ENCODE measurements at places on chromosomes 4 and X.

GRCh38 chr4:161252520-161253141 is 911.2 kb downstream of the FSTL5 start:
- peak; percentile 8 for DNase-seq

DNA sequence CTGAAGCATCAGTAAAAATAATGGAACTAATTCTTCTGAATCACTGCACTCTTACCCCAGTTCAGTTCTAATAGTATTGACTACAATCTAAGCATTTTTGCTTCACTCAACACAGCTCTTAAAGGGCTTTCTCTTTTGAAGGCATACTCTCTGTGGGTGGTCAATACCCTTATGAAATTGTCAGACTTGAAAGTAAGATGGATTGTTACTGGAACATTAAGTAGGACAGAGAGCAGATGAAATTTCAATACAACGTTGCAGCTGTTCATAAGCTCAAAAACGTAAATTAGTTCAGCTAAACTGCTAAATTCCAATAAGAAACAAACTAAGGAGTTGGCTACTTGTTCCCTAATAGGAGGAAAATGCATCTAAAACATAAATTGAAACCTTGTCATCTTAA is 352.3 kb upstream of the TENM3 start:
- DNase-seq: no peak

DNA sequence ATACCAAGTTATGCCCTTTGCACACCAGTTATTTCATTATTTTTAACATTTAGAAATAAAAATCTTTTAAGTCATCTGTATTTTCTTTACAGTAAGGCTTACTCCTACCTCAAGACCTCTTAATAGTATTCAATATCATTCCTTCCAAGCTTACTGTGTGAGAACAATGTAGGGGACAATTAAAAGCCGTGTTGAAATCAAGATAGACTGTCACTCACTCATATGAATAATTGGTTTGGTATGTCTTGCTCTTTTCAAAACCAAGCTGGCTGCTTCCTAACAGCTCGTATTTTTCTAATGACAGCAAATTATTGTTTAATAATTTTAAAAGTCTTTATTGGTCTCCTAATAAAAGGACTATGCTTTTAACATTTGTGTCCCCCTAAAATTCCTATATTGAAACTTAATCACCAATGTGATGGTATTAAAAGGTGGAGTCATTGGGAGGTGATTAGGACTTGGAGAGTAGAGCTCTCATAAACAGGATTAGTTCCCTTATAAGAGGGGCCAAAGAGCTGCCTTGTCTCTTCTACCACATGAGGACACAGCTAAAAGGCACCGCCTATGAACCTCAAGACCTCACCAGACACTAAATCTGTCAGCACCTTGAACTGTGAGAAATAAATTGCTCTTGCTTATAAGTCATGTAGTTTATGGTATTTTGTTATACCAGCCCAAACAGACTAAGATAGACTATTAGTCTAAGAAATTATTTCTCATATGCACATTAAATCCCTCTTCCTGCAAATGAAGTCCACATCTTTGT is 4.1 kb downstream of the ABCB7 start:
- no peak for DNase-seq

DNA sequence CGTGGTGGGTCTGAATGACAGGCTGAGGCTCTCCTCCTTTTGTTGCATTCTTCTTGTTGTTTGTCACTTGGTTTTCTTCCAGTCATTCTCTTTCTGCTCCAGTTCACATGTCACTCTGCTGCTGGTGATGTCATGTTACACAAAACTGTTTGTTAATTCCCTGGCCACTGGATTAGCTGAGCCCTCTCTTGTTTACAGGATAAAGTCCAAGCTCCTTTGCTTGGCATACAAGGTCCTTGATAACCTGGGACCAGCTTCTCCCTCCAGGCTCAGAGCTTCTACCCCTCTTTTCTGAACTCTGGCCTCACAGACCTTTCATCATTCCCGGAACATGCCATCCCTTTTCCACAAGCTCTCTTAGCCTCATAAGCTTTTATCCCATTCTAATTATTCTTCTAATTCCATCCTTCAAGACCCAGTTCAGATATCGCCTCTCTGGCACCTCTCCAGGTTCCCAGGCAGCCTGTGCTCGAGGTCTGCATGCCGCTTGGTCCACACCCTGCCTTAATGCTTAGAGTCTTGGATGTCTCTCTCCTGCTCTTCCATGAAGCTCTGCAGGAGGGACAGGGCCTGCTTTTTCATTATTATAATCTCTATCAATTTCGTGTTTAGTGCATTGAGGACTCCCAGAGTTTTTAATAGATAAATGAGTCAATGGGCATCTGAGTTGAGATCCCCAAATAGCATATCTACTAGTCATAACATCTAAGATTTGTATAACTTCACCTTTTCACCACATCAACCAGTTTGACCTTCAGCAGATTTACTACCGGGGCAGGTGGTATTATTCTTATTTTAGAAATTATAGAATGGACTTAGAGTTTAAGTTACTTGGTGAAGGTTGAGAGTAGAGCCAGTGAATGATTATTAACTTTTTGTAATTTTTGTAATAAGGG is 98.7 kb downstream of the TMEM131L start:
- DNase-seq: no peak

DNA sequence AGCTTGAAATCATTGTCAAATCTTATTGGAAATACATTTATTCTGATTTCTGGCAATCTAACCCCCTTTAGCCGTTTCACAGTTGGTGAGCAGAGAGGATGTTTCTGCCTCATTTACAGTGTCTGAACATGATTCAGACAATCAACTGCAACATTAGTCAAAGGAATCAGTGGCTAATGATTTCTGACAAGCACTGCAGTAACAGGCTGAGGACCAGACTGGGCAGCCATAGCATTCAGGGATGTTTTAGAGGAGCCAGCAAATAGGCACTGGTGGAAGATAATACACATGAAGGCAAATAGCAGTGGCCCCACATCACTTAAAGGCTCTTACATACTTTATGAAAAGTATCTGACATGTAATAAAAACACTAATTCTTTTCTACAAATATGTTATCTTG is 102.8 kb downstream of the TTC29 start:
- DNase-seq: no peak

DNA sequence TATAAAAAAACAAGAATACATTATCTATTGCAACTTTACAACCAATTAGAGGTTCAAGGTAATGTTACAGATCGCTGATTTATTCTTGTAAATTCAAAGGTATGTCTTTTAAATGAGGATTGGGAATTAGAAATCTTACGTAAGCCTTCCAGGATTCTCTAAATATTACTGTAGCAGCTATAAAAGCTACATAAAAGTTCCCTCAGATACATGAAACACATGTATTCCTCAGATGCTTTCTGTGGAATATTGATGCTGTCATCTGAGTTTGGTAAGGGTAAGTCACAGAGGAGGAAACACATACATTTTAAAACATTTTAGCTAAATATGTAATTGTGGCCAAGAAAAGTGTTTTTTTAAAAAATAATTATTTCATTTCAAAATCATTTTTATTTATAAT is 3.4 kb downstream of the AFP start:
- DNase-seq: no peak

GRCh38 chr4:138978028-138978585 is 37.5 kb upstream of the NOCT start:
- no peak for DNase-seq

- no peak for DNase-seq
These were observed 359.6 kb upstream of the PITX2 start for GRCh38 chr4:110982486-110982885.

- no peak for DNase-seq
These were observed 6.7 kb downstream of the SUV39H1 start for GRCh38 chrX:48703228-48703627.

- DNase-seq: no peak
These were observed 81.6 kb upstream of the TBC1D9 start for GRCh38 chr4:140837736-140838135.

DNA sequence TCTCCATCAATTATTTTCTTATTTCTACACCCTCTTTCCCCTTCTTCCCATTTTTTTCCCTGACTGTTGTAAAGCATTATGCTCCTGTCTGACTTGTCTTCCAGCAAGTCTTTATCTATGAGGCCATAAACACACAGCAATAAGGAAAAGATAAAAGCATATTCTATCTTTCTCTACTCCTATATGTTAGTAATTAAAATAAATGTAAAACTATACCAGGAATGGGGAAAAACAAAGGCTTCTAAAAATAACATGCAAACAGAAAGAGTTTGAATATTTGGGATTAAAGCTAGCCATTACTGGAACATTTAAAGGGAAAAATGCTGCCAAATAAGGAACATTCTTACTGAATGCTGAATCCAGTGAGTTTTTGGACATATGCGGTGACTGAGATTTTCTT is 471.7 kb upstream of the HS3ST1 start:
- no peak for DNase-seq

GRCh38 chr4:108185252-108185651 is 16.5 kb upstream of the LEF1 start:
- DNase-seq: no peak

- DNase-seq: no peak
These were observed 1306.6 kb upstream of the PABPC4L start for GRCh38 chr4:135508006-135508714.

- no peak for DNase-seq
These were observed 126.8 kb upstream of the MAMLD1 start for GRCh38 chrX:150236327-150236726.

DNA sequence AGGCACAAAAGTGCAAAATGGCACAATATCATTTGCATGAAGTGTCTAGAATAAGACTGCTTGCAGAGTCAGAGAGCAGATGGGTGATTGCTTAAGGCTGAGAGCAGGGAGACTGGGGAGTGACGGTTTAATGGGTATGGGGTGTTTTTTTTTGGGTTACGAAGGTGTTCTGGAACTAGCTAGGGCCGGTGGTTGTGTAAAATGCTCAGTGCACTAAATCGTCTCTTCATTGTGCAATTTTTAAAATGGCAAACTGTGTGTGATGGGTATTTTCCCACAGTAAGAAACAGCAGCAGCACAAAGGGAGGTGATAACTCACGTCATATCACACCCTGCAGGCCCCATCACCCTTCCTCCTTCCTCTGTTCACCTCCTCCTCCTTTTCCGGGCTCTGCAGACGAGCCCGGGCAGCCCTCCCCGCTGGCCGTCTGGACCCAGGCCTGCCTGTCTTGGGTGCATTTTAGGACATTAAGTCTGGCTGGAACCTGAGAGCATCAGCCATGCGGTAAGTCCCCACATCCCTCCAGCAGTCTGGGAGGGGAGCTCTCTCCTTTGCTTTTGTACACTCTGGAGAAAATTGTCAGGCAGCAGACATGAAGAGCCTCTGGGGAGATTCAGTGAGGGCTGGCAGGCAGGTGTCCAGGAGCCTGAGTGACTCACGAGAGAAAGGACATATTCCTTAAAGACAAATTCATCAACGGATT is 42.7 kb downstream of the ASMT start:
- DNase-seq: peak; percentile 92

DNA sequence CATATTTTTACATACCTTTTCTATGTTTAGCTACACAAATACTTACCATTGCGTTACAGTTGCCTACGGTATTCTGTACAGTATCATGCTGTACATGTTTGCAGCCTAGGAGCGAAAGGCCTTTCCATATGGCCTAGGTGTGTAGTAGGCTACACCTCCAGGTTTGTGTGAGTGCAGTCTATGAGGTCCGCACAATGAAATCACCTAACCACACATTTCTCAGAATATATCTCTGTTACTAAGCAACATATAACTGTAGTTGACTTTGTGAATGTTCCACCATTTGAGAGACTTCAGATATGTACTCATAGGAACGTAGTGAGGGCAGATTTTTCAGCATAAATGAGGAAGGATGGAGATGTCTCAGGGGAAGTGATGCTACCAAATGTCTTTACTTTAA is 62.6 kb downstream of the WWC2 start:
- DNase-seq: no peak

DNA sequence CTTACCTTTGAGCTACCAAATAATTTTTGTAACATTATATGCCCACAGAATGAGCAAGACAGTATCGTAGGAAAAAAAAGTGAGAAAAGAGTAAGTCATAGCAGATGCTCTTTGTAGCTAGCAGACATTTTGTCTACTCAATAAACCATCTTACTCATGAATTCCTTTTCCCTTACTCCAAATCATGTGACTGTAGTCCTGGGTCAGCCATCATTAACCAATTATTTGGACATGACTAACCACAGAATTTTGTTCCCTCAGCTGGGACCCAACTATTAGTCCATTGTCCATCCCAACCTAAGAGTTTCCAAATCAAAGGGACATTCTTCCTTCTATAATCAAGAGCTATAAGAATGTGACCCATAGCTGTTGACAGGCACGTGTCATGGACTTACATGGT is 11.4 kb downstream of the UBE2D3 start:
- DNase-seq: no peak

DNA sequence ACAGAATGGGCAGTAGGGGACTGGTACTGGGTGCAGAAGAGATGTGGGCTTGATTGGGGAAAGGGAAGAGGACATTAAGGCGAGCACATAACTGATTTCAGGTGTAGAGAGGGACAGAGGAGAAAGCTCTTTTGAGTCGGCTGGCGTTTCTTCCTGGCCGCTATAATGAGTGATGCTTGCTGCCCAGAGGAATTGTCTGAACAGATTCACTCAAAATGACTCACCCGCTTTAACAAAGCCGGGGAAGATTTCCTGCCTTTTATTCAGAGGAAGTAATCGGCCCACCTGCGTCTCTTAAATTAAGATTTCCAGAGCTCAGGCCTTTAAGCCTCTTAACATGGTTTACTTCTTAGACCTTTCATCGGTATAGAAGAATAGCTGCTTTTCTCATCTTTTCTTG is 102.1 kb upstream of the AP1S2 start:
- DNase-seq: no peak

GRCh38 chrX:72023071-72023470 is 108.6 kb downstream of the RTL5 start:
- no peak for DNase-seq
